Ovary (tissue), 10 donors: ENCODE measurements at places on chromosomes 7 and 10. TPM values are rescaled to one million over a fixed set of nuclear protein-coding genes. Genes with fewer than 3 reads are reported as not detected.

DNA sequence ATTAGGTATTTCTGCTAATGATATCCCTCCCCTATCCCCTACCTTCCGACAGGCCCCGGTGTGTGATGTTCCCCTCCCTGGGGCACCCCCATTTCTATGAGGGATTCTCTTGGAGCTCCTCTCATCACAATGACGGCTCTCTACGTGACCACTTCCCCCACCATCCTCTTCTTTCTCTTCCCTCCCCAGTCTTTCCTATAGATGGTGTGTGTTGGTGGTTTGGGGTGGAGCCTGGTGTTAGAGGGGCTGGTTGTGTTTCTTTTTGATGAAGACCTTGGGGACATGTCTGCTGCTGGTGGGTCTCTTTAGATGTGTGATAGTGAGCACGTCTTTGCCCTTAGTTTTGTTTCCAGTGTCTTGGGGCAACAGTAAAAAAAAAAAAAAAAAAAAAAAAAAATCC, 28.6 kb downstream of the RPS24 start:
- no peaks in the 10 kb centered on the region for H3K4me1 ChIP-seq
- DNase-seq = no peak
- H3K27ac ChIP-seq = no peak overlapping the region
- H3K36me3 ChIP-seq = no peaks in the 10 kb centered on the region
- H3K4me3 ChIP-seq = no peak overlapping the region

DNA sequence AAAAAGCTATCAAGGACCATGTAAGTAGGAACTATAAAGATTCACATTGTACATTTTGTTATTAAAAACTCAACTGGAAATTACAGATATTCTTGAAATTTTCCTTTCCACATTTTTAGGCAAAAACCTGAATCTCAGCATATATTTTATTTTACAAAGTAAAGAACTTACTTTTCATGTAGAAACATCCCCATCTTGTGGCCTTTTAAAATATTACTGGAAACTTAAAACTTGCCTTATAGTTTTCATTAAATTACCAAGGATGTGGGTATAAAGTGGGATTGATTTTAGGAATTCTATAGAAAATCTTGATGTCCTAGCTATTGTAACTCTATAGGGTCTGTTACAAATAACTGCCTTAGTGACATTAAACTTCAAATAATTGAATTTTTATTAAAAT, 10.6 kb downstream of the DBF4 start:
- no peaks in the 10 kb centered on the region for H3K27me3 ChIP-seq
- no peaks in the 10 kb centered on the region for H3K4me1 ChIP-seq
- H3K27ac ChIP-seq = no peak overlapping the region
- no peak overlapping the region for H3K4me3 ChIP-seq

DNA sequence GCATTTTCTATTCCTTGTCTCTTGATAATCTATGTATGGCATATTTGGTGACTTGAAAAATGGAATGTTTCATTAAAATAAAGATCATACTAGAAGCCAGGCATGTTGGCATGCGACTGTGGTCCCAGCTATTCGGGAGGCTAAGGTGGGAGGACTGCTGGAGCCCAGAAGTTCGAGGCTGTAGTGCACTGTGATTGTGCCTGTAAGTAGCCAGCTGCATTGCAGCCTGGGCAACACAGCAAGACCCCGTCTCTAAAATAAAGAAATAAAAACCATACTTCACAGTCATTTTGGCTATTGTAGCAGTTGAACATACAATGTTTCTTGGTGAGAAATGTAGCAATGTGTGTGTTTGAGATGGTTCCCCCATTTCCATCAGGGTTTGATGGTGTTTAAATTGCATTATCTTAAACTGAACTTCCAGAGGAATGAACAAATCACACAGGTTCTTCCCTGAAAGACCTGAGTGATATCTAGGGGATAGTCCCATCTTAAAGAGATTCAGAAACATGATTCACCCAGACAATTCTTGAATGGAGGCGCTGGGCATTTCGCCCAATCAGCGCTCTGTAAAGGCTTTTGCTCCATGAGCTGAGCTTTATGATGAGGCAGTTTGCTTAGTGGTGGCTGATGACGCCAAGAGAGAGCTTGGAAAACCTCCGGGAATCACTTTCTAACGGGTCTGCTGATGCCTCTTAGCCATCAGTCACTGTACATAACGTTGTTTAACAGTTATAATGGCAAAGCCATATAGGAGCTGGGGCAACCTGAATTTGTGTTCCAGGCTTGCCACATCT, 19.4 kb upstream of the BTBD16 start:
- H3K4me3 ChIP-seq = no peak overlapping the region
- no peaks in the 10 kb centered on the region for H3K4me1 ChIP-seq
- no peak for DNase-seq
- H3K27ac ChIP-seq = no peak overlapping the region

GRCh38 chr10:18254086-18254485, 113.9 kb downstream of the CACNB2 start:
- no peak overlapping the region for H3K27ac ChIP-seq
- peaks cover 7% of the 10 kb centered on the region for H3K4me1 ChIP-seq
- no peak for DNase-seq
- H3K4me3 ChIP-seq = no peak overlapping the region

Gene IGFBP3
- total RNA-seq = 251 TPM

Gene OR9A2
- total RNA-seq = 0.22 TPM

DNA sequence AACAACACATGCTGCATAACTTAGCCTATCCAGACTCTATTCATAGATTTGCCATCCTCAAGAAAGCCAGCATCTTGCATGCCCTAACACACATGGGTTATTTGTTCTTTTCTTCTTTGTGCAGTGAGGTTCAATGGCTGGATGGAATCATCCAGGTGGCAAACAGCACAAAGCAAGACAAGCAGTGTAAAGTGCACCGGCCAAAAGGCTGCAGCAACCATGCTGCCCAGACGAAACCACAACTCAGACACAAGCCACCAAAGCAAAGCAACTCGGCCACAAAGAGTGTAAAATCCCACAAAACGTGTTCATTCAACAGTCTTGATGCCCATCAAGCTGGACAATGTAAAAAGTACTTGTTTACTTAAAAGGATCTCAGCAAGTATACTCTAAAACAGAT, 76.9 kb downstream of the PIP4K2A start:
- H3K4me3 ChIP-seq = no peak overlapping the region
- no peak overlapping the region for H3K27ac ChIP-seq
- H3K27me3 ChIP-seq = no peaks in the 10 kb centered on the region
- no peaks in the 10 kb centered on the region for H3K36me3 ChIP-seq

GRCh38 chr7:114862406-114862805, 59.5 kb upstream of the MDFIC start:
- H3K36me3 ChIP-seq = no peaks in the 10 kb centered on the region
- H3K27ac ChIP-seq = no peak overlapping the region
- no peaks in the 10 kb centered on the region for H3K4me1 ChIP-seq

Gene CALCR
- total RNA-seq = not detected

DNA sequence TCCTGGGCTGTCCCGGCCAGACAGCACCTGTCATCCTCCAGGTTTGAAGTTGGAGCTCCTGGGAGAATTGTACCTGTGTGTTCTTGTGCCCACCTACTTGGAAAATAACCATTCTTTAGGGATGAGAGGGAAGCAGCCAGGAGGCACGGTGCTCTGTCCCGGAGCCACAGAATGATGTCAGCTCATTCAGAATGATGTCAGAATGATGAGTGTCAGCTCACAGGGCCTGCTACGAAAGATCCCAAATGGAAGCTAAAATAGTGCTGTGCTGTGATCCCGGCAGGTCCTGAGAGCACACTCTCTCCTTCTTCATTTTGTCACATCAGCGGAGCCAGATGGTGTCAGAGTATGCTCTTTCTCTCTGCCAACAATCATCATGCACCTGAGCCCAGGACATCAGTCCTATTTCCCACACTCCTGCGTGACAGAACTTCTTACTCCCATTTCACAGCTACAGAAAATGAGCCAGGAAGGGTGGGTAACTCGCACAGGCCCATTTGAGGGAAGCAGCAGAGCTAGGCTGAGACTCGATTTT, 8.3 kb downstream of the ABCA13 start:
- no peaks in the 10 kb centered on the region for H3K27me3 ChIP-seq
- no peak overlapping the region for H3K27ac ChIP-seq
- no peaks in the 10 kb centered on the region for H3K36me3 ChIP-seq
- no peak overlapping the region for H3K4me3 ChIP-seq
- H3K4me1 ChIP-seq = no peaks in the 10 kb centered on the region

DNA sequence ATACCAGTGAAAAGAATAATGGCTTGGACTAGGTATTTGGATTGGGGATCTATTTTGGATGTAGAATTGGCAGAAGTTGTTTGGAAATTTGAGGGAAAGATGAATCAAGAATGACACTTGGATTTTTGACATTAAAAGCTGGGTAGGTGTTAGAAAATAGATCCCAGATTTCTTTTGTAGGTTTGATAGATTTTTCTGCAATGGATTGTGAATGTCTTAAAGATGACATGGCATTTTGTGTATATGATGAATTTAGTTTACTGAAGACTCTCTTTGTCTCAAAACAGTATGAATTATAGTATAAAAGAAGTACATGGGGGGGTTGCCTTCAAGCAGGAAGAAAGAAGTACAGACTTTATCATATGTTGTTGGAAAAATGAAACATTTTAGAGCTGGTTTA, 75.8 kb downstream of the MPLKIP start:
- H3K4me1 ChIP-seq = no peaks in the 10 kb centered on the region
- no peak overlapping the region for H3K4me3 ChIP-seq
- H3K36me3 ChIP-seq = no peaks in the 10 kb centered on the region
- H3K27ac ChIP-seq = no peak overlapping the region
- no peak for DNase-seq

DNA sequence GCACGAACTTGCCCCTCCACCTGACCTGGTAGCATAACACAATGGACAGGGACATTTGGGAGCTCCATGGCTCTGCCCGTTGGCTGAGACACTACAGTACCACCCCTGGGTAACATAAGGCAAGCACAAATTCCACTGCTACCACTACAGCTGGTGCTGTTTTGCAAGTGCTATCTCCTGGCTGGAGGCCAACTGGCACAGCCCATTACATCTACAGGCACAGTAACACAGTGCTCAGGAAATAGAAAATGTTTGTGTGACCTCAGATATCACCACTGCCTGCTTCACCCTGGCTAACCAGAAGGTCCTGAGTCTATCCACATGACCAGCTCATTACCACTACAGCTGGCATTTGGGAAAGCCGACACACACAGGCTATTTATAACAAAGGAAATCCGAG, 631.1 kb upstream of the MBL2 start:
- no peak overlapping the region for H3K27ac ChIP-seq
- no peaks in the 10 kb centered on the region for H3K36me3 ChIP-seq
- H3K4me1 ChIP-seq = peaks cover 1% of the 10 kb centered on the region
- no peak overlapping the region for H3K4me3 ChIP-seq

- H3K4me3 ChIP-seq = no peak overlapping the region
- no peak for DNase-seq
- H3K27ac ChIP-seq = no peak overlapping the region
- no peaks in the 10 kb centered on the region for H3K36me3 ChIP-seq
Measured at GRCh38 chr7:138727336-138728099, 26.4 kb upstream of the SVOPL start.

GRCh38 chr10:89303161-89303560, 1.3 kb downstream of the IFIT2 start:
- peaks cover 11% of the 10 kb centered on the region for H3K4me1 ChIP-seq
- no peak for DNase-seq
- no peak overlapping the region for H3K4me3 ChIP-seq
- H3K36me3 ChIP-seq = no peaks in the 10 kb centered on the region
- no peaks in the 10 kb centered on the region for H3K27me3 ChIP-seq

DNA sequence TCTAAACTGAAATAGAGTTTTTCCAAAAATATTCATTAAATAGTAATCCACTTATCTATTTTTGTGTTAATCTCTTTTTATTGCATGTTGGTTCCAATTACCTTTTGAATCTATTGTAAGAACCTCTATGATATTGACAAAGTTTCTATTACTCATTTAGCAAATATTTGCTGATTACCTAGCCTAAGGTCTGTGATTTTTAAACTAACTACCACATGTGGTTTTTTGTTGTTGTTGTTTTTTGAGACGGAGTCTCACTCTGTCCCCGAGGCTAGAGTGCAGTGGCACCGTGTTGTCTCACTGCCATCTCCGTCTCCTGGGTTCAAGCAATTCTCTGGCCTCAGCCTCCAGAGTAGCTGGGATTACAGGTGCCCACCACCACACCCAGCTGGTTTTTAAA, 2.0 kb upstream of the ASB13 start:
- H3K36me3 ChIP-seq = no peaks in the 10 kb centered on the region
- no peak overlapping the region for H3K4me3 ChIP-seq
- no peak overlapping the region for H3K27ac ChIP-seq
- H3K27me3 ChIP-seq = no peaks in the 10 kb centered on the region

Gene PALD1
- 3.3 TPM for total RNA-seq

DNA sequence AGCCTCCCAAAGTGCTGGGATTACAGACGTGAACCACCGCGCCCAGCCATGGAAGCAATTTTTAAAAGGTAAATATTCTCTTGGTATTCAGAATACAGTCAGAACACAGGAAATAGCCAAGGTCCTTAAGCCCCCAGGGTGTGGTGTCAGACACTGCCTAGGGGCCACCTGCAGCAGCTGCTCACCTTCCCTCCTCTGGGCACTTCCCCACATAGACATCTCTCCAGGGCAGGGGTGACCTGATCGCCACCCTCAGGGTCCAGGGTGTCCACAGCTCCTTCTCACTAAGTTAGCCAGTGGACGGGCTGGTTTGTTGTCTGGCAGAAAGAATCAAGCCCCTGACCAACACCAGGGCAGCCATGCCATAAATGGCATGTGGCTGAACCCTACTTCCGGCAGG, 15.9 kb downstream of the URGCP start:
- no peak overlapping the region for H3K4me3 ChIP-seq
- no peak overlapping the region for H3K27ac ChIP-seq
- H3K36me3 ChIP-seq = no peaks in the 10 kb centered on the region
- peaks cover 15% of the 10 kb centered on the region for H3K4me1 ChIP-seq
- H3K27me3 ChIP-seq = no peaks in the 10 kb centered on the region

DNA sequence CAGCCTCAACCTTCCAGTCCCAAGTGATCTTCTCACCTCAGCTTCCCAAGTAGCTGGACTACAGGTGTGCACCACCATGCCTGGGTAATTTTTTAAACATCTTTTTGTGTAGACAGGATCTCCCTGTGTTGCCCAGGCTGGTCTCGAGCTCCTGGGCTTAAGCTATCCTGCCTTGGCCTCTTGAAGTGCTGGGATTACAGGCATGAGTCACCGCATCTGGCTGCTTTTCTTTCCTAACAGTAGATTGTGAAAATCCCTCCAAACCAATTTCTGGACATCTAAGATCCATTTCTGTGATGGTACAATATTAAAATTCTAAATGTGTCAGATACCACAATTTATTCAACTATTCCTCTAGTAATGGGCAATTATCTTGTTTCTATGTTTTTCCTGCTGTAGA, 38.7 kb downstream of the RAB18 start:
- H3K4me3 ChIP-seq = no peak overlapping the region
- no peaks in the 10 kb centered on the region for H3K4me1 ChIP-seq
- no peak for DNase-seq

- DNase-seq = no peak
- no peaks in the 10 kb centered on the region for H3K36me3 ChIP-seq
- H3K27me3 ChIP-seq = no peaks in the 10 kb centered on the region
- no peak overlapping the region for H3K27ac ChIP-seq
- H3K4me3 ChIP-seq = no peak overlapping the region
Measured at GRCh38 chr10:35898716-35899440, 256.8 kb upstream of the FZD8 start.
